ENCODE measurements at places on chromosomes 2 and 18.

GRCh38 chr2:112272669-112273068, 2.7 kb upstream of the ZC3H6 start:
- DNase-seq: no peak

DNA sequence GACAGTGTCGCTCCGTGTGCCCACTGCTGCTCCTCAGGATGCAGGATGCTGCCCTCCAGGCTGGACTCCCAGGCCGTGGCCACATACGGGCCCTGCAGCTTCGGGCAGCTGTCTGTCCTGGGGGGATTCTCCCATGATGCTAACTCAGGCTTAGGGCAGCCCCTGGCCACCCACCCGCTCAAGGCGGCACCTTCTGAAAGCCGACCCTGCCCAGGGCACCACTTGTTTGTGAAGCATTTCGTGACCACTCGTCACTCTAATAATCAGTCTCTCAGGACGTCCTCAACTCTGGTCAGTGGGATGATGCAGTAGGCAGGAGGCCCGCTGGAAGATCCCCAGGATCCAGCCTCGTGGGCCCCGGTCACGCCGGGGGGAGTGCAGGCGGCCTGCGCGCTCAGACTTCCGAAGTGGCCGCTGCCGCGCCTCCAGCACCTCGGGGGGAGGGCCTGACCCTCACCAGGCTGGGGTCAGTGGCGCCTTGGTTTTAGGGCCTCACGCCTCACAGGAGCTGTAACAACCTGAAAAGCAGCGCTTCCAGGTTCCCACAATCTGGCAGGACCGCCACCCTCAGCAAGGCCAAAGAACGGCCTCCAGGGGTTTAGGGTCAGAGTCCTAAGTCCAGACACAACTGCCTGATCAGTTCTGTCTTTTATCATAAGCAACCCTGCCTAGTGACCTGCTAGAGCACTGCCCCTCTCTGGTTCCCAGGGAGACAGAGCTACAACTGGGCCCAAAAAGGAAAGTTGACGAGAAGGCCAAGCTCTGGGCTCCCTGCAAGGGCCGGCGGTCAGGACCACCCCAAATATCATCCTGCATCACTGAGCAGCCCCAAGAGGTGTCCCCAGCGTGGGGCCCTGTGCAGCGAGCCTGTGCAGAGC, 53.0 kb downstream of the EIPR1 start:
- DNase-seq: no peak

GRCh38 chr2:241616168-241617125, 20.5 kb downstream of the THAP4 start:
- DNase-seq: no peak

- no peak for DNase-seq
These were observed 181.5 kb upstream of the ITGA4 start for GRCh38 chr2:181275643-181276070.

DNA sequence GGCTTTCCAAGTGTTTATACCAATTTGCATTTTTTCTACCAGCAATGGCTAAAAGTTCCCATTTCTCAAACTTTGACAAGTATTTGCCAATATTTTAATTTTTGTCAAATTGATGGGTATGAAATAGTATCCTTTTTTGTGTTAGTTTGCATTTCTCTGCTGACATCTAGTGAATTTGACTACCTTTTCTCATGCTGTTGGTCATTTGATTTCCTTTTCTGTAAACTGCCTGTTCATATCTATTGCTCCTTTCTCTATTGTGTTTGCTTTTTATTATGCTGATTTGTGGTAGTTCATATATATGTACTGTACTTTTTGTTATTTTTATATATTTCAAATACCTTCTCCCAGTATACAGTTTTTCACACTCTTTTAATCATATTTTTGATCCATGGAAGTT, 149.4 kb downstream of the PMAIP1 start:
- DNase-seq: no peak

- DNase-seq: no peak
These were observed 155.6 kb downstream of the TSN start for GRCh38 chr2:121911036-121911435.

DNA sequence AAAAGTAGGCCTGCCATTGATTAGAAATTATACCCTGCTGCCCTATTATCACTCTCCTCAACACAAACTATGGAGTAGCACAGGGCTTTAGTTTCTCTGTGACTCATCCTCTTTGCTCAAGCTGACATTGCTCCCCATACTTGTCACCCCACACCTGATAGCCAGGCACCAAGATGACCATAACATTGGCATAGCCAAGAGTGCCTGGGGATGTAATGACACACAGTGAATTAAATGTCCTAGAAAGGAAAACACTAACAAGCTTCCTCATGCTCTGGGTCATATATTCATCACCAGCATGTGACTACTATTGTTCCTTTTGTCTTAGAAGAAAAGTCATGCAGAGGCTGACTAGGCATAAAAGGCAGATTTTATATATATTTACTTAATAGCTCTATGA, 137.8 kb upstream of the RND3 start:
- DNase-seq: no peak

- no peak for DNase-seq
These were observed 31.7 kb upstream of the COBLL1 start for GRCh38 chr2:164873210-164873908.

- DNase-seq: peak; percentile 22
These were observed 189.8 kb downstream of the NCK2 start for GRCh38 chr2:105934467-105934866.

GRCh38 chr2:28035163-28035690, 144.7 kb downstream of the BABAM2 start:
- no peak for DNase-seq

GRCh38 chr2:27071990-27072830, 756 bp upstream of the OST4 start:
- DNase-seq: no peak

DNA sequence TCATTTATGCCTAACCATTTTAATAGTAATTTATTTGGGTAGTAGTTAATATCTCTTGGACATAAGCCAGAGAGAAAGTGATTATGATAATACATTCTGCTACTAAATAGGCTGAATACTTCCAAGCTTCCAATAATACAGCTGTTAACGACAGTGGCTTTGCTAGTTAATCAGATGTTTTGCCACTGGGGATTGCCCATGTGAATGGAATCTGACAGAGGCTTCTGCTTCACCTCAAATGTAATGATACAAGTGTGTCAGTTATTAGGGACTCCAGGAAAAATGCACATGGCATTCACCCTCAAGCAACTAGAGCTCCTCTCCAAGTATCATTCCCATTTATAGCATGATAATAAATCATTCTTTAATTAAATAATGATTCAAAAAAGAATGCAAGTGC, 185.0 kb upstream of the TMEFF2 start:
- DNase-seq: no peak

DNA sequence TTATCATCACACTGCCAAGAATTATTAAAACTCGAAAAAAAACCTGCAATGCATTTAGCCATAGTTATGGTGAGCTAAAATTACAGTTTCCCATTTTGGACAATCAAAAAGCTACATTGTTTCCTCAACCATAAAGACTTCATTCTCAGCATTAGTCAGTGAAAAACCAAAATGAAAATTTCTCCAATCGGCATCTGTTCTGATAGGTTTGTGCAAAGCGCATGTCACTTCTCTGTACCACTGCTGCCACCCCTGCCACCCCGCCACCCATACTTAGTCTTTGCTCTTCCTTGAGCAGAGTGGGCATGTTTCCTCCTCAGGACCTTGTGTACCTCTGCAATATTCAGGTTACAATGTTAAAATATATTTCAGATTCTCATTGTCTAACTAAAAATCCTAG, 7.1 kb upstream of the ZBTB14 start:
- DNase-seq: no peak

- no peak for DNase-seq
These were observed 73.7 kb upstream of the LAPTM4A start for GRCh38 chr2:20125164-20125563.

DNA sequence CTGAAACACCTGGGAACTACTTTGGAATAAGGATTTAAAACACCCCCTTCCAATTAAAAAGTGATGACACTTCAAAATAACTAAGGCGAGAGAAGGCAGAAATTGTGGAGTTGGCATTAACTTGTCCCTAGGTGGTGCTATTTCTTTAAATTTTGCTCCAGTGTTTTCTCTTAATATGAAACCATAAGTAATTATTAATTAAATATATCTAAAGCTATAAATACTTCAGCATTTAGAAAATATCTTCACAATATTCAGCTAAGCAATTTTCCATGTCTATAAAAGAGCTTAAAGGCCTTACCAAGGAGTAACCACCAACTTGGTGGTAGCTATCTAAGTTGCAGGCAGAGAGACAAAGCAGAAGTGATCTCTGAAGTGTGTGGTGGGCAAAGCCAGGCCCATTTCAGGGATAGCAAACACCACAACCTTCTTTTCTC, 186.8 kb upstream of the PGAP1 start:
- no peak for DNase-seq

- DNase-seq: no peak
These were observed 3.3 kb downstream of the AFG3L2 start for GRCh38 chr18:12373771-12374116.

- no peak for DNase-seq
These were observed 8.6 kb upstream of the ME2 start for GRCh38 chr18:50870138-50870845.

GRCh38 chr2:25829377-25829704, 48.9 kb downstream of the ASXL2 start:
- DNase-seq: no peak

GRCh38 chr18:36041146-36041545, 26.2 kb downstream of the RPRD1A start:
- DNase-seq: no peak

DNA sequence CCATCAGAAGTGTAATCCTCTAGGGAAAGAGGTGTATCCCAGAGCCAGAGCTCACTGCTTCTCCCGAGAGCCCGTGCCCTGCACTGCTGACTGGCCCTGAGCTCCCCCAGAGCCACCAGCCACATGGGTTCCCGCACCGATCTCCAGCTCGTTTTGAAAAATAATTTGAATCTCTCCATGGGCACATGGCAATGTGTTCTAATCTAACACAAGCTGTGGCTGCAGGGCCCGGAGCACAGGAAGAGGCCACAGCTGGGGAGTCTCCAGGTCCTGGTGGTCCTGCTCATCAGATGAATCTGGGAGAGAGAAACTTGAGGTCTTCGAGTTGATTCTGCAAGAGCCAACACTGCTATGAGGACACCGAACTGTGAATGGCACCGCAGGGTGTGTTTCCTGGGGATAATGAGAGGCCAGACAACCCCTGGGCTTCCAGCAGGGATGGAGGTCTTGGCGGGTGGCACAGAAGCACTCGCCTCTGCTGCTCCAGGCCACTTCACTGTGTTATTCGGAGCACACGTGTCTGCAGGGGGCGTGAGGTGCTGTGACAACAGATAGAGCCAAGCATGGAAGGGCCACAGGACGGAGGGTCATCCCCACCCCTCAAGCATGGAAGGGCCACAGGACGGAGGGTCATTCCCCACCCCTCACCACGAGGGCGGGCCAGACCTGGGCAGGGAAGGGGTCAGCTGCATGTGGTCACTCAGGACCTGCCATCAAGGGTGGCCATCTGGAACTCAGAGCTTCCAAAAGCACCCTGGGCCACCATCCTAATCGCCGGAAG, 196.8 kb downstream of the NDUFA10 start:
- no peak for DNase-seq

GRCh38 chr2:20698916-20699613, 32.1 kb downstream of the GDF7 start:
- no peak for DNase-seq

- DNase-seq: no peak
These were observed 36.7 kb upstream of the TTC39C start for GRCh38 chr18:23977719-23978483.

DNA sequence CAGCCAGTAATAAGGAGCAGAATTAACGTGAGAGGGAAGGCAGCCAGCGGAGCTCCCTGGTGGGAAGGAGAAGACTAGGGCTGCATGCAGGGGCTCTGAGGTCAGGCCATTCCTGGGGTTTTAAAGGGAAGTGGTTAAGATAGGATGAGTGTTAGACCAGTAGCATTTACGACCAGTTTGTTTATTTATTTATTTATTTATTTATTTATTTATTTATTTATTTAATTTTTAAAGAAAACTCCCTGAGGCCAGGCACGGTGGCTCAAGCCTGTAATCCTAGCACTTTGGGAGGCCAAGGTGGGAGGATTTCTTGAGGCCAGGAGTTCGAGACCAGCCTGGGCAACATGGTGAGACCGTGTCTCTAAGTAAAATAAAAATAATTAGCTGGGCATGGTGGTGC, 152.8 kb downstream of the FHOD3 start:
- no peak for DNase-seq

GRCh38 chr2:20650393-20650876, 463 bp downstream of the HS1BP3 start:
- DNase-seq: no peak

DNA sequence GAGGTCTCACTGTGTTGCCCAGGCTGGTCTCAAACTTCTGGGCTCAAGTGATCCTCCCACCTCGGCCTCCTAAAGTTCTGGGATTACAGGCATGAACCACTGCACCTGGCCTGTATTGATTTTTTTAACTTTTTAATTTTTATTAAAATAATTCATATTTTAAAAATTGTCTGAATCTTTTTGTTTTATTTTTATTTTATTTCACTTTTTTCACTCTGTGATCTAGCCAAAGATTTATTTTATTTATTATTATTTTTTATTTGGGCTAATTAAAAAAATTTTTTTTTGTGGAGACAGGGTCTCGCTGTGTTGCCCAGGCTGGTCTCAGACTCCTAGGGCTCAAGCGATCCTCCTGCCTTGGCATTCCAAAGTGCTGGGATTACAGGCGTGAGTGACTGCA, 14.1 kb downstream of the UGGT1 start:
- DNase-seq: no peak

DNA sequence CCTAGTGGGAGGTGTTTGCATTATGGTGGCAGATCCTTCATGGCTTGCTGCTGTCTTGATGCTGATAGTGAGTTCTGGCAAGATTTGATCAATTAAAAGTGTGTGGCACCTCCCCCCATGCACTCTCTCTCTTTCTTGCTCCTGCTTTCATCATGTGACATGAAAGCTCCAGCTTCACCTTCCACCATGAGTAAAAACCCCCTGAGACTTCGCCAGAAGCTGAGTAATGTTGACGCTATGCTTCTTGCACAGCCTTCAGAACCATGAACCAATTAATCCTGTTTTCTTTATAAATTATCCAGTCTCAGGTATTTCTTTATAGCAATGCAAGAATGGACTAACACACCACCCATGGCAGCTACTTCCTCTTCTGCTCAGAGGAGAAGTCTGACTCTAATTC, 2181.4 kb upstream of the PIK3C3 start:
- DNase-seq: no peak

DNA sequence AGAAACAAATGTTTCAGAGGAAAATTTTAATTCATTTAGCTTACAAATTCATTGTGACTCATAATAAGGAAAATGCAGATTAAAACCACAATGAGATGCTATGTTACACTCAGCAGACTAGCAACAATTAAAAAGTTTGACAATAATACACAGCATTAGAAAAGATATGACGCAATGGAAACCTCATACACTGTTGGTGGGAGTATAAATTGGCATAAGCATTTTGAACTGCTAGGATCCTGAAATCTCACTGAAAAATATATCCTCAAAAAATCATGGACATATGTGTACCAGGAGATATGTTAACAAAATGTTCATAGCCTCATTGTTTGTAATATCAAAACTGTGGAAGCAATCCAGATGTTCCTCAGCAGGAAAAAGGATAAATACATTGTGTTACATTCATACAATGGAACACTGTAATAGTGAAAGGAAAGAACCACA, 13.7 kb downstream of the CALCRL start:
- no peak for DNase-seq

Data from stimulated activated CD8-positive, alpha-beta memory T cell treated with anti-CD3 and anti-CD28 coated beads, Interleukin-7, amount 100 ng/mL, for 48 hours (primary cell).